Activated CD4-positive, alpha-beta T cell treated with anti-CD3 and anti-CD28 coated beads for 48 hours (primary cell): ENCODE measurements at places on chromosomes 6 and 20.

- no peak for DNase-seq
These were observed 50.8 kb upstream of the MLN start for GRCh38 chr6:33854572-33855030.

DNA sequence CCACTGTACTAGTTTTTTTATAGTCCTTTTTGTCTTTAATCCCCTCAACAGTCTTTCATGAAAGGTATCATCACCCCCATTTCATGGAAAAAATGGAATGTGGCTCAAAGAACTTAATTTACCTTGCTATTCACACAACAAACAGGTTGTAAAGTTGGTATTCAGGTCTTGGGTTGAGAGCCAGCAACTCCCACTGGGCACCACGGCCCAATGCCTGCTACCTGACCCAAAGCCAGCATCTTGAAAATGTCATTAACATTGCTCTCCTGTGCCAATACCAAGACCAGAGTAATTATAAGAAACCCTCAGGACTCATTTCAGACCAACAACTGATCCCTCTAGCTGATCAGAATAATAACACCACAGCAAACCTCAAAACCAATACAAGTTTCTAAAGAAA, 75.7 kb downstream of the METTL24 start:
- no peak for DNase-seq

DNA sequence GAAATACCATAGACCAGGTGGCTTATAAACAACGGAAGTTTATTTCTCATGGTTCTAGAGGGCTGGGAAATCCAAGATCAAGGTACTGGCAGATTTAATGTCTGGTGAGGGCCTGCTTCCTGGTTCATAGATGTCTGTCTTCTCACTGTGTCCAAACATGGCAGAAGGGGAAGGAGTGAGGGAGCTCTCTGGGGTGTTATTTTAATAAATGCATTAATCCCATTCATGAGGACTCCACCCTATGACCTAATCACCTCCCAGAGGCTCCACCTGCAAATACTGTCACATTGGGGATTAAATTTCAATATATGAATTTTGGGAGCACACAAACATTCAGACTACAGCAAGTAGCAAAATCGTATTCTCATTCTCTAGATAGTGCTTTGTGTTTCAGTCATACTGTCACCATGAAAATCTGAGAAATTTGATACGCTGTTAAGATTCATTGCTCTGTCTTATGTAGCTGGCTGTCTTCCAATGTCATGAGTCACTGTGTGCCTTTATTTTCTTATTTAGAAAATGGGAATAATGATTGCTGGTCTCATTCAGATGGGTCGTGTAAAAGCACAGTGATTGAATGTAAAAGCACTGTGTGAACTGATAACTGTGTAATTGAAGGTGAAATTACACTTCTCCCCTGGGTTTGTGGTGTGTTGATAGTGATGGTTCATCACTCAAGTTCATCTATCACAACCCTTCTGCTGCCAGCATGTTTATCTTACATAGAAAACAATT, 8.9 kb upstream of the ERVFRD-1 start:
- DNase-seq, result no peak

GRCh38 chr6:142015011-142015410, 117.7 kb upstream of the GJE1 start:
- DNase-seq, result no peak

DNA sequence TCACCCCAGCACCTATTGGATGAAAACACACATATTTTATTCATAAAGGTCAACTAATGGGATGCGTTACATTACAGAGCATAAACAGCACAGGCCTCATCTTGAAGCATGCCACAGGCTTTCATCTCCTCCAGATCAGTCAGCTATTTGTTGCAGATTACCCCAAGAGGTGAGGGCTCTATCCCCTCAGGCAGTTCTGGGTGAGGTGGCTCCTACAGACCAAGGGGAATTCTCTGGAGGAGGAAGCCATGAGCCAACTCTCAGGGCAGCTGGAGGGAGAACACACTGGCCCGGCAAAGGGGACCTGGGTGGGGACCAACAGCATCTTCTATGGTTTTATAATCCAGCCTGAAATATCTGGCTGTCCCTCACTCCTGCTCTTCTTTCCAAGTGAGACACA, 126.4 kb upstream of the BTBD3 start:
- DNase-seq, result no peak

DNA sequence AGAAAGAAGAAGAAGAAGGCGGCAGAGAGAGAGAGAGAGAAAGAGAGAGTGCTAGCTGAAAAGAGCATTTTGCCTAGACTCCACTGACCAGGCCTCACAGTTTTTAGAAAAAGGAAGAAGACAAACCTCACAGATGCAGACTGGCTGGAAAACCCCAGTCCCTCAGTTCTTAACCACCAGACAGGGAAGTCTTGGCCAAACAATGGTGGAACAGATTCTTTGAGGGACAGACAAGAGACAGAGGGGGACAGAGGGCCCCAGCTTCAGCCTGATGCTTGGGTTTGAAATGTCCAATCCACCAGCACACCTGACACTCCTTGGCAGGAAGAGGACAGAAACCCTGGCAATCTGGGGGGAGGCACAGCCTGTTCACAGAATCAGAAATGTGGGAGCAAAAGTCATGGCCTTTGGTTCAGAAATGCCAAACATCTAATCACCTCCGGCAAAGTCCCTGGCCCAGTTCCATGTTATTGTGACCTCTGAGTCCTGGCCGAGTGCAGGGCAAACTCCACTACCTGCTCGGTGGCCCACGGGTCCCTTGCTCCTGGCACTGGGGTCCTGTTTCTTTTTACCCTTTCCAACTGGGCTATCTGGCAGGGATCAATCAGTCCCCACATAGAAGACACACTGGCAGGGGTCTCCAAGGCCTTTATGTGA, 235.2 kb downstream of the LY86 start:
- DNase-seq, result no peak

DNA sequence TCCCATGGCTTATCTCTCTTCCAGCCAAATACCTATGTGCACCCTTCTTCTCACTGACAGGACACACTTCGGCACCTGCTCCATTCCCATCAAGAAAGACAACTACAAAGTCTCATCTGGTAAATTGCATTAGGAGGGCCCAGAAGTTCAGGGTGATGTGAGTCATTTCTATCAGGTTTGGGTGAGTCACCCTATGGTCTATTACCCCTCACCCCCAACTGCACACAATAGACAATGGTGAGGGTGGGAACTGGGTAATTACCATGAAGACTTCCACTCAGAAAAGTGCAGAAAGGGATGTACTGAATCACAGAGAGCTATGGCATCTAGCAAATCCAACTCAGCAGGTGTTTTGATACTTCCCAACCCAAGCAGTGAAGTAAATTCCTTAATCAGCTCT, 54.8 kb downstream of the OPN5 start:
- DNase-seq, result no peak

GRCh38 chr6:157229132-157229618, 94.1 kb downstream of the TMEM242 start:
- DNase-seq, result no peak

GRCh38 chr6:38784506-38785235, 69.6 kb downstream of the DNAH8 start:
- no peak for DNase-seq

DNA sequence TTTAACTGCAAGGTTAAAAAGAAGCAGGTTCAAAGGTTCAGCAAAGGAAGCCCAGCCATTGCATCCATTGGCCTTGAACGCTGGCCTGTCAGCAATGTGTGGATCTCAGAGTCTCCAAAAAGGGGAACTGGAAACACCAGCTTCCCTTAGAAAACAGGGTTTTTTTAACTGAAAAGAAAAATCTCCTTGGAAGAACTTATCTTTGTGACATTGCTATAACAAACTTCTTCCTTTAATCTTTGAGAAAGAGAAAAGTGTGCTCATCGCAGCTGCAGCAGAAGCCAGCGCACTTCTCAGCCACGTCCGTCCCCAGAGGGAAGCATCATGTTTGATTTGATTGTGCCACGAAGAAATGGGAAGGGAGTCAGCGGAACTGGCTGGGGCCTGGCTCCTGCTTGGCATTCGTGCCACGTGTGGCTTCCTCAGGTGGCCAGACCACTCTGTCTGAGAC, 215.0 kb downstream of the SYNDIG1 start:
- no peak for DNase-seq

- DNase-seq, result no peak
These were observed 8.5 kb downstream of the MTCH1 start for GRCh38 chr6:36977470-36977941.
